ENCODE measurements at places on chromosomes 6 and 20.
A peak's percentile ranks its signal among the peaks of the same experiment; 100 is the strongest.

- no peak for DNase-seq
Measured at GRCh38 chr6:162200945-162201690, 526.4 kb downstream of the PRKN start.

GRCh38 chr6:107447663-107448216 is 11.6 kb downstream of the PDSS2 start:
- no peak for DNase-seq

- DNase-seq = no peak
Measured at GRCh38 chr6:151661928-151662327, 145.6 kb upstream of the ESR1 start.

- DNase-seq = no peak
Measured at GRCh38 chr6:13470238-13471140, 16.9 kb downstream of the GFOD1 start.

- no peak for DNase-seq
Measured at GRCh38 chr20:46872328-46873211, 22.1 kb upstream of the EYA2 start.

GRCh38 chr6:16921399-16922110 is 160.3 kb upstream of the ATXN1 start:
- no peak for DNase-seq

- no peak for DNase-seq
Measured at GRCh38 chr20:32007787-32008616, 2.2 kb upstream of the CCM2L start.

DNA sequence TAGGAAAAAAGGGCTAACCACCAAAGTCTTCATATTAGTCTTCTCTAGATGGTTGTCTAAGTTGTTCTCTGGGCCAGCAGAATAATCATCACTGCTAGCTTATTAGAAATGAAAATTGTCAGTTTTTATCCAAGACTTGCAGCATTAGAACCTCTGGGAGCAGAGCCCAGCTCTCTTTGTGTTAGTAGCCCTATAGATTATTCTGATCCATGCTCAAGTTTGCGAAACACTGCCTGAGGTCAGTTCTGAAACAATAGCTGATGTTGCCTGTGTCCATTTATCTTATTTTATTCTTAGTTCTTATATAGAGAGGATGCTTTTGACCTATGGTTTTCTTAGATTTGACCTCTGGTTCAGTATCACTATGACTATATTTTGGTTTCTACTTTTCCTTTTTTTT is 66.9 kb downstream of the BCKDHB start:
- DNase-seq = no peak

- DNase-seq = no peak
Measured at GRCh38 chr20:40279390-40279789, 409.6 kb downstream of the MAFB start.

- no peak for DNase-seq
Measured at GRCh38 chr6:43120101-43120763, 44.1 kb downstream of the PTK7 start.

DNA sequence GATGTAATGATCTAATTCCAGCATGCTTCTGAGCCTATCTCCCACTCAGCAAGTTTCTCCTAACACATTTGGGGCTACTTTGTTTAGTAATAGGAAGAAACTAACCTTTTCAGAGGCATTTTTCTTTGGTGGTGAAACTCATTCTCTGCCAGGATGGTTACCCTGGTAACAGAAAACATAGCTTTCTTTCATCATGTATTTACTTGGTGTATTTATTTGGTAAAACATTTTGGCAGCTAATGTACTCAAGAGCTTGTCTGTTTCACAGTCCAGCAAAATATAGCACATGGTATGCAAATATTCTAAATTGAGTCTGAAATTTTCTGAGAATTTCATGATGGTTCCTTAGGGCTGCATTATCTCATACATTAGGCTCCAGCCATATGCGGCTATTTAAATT is 100.0 kb downstream of the SLC35B3 start:
- no peak for DNase-seq

DNA sequence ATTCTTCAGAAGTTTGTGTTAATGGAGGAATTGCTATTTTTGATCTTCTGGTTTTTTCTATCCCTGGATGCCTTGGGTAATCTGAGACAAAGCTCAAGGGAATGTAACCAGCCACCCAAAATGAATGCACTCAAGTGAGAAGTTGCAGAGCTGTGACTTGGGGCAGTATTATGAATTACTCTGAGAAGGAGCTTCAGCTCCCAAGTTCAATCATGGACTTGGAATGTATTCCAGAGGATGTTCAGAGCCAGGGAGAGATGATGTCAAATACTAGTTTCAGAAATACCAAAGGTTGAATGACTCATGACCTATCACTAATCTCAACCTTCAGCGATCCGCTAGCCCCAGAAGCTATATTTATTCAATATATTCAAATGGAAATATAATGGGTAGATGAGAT is 375.2 kb upstream of the PLCB4 start:
- DNase-seq = no peak

- DNase-seq = no peak
Measured at GRCh38 chr20:54148947-54149764, 24.6 kb downstream of the CYP24A1 start.

DNA sequence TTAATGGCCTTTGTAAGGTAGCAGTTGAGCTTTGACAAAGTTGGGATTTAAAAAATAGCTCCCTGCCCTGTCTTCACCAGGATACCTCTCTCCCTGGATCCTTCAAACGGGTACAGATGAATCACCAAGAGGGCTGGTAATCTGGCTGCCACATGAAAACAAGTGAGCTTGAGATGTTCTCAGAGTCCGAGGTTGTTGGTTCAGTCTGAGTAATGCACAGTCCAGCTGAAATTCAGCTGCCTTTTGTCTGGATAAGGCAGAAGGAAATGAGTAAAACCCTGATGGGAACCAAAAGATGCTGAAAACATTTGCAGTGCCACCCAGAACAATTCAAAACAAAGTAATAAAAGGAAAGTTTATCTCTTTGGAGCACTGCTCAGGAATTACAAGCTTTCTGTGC is 86.8 kb downstream of the GJA1 start:
- no peak for DNase-seq

DNA sequence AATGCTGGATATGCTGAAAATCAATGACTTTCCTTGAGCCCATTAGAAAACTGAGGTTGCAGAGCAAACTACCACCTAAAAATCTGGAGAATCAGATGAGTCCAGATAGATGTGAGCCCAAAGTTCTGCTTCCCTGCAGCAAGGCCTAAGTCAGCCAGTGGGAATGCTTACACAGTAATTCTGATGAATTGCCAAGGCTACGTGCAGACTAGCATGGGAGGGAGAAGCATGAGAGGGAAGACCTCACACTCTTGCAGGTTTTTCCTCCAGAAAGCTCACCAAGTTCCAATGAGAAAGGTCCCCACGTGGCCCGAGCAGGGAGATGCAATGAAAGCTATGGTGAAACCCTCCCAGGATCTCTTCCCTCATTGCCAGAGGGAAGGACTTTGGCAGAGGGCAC is 104.8 kb upstream of the SIRPA start:
- DNase-seq = no peak

GRCh38 chr20:53748176-53748575 is 154.5 kb upstream of the ZNF217 start:
- DNase-seq = no peak

- peak; percentile 64 for DNase-seq
Measured at GRCh38 chr20:57089699-57090144, 176.7 kb downstream of the BMP7 start.

- DNase-seq = no peak
Measured at GRCh38 chr6:134398453-134398852, 80.5 kb upstream of the SGK1 start.

DNA sequence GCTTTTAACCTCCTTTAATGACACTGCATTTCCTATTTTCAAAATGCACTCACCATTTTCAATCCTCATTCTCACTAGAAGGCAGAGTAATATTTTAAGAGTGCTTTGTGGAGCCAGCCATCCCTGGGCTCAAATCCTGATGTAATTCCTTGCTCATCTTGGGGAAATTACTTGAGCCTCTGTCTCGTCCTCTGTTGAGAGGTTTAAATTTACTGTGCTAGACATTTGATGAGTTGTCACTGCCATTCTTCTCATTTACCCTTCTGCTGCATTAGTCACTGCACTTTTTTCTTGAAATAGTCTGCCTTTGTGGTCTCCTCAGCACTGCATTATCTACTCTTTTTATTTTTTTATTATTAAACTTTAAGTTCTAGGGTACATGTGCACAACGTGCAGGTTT is 150.0 kb upstream of the HDDC2 start:
- no peak for DNase-seq

GRCh38 chr6:113995634-113996033 is 24.7 kb upstream of the HDAC2 start:
- DNase-seq = no peak

DNA sequence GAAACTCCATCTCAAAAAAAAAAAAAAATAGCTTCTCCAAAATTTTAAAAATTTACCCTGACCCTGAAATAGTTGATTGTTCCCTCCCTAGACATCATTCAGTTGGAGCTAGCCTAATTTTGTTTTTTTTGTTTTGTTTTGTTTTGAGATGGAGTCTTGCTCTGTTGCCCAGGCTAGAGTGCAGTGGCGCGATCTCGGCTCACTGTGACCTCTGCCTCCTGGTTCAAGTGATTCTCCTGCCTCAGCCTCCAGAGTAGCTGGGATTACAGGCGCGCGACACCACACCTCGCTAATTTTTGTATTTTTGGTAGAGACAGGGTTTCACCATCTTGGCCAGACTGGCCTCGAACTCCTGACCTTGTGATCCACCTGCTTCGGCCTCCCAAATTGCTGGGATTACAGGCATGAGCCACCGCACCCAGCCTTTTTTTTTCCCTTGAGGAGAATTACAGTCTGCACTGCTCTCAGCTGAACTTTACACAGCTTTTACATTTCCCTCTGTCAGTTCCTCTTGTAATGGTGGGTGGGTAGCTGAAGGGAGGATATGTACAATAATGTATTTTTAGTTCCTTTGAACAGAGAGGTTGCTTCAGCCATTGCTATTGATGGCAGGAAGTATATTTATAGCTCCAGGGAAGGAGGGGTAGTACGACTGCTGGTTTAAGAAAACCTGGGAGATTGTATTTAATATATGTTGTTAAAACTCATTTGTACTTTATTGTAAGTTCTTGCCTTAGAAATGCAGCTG is 27.7 kb downstream of the PTPRA start:
- no peak for DNase-seq

GRCh38 chr6:150204705-150205472 is 62.0 kb downstream of the PPP1R14C start:
- no peak for DNase-seq

DNA sequence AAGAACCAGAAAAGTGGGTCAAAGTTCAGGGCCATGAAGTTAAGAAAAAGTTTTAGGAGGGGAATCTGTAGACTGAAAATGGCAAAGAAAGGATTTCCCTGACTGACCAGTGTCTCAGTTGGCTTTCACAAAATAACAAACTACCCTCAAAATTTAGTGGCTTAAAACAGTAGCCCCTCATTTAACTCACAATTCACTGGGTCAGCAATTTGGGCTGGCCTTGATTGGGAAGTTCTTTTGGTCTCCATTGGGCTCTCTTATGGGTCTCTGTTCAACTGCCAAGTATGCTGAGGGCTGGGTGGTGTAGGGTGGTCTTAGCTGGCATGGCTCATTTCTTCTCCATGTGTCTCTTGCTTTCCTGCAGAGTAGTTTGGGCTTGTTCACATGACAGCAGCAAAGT is 161.5 kb downstream of the PLCB4 start:
- no peak for DNase-seq

DNA sequence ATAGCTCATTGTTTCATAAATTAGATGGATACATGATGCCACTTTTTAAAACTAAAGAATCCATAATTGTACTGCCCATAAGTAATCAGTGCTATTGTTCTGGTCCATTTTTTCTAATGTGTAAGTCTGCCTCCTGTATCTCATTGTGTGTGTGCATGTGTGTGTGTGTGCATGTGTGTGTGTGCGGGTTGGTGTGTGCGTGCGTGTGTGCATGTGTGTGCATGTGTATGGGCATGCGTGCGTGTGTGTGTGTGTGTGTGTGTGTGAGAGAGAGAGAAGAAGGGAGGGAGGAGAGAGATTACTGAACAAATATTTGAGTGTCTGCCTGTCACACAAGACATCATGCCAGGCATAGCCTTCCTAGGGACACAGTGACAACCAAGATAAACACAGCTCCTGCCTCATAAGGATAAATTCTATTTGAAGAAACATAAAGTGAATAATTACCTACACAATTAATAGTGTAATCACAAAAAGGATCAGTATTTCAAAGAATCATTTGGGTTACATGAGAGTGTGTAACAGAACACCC is 33.2 kb upstream of the RPS6KA2 start:
- no peak for DNase-seq

DNA sequence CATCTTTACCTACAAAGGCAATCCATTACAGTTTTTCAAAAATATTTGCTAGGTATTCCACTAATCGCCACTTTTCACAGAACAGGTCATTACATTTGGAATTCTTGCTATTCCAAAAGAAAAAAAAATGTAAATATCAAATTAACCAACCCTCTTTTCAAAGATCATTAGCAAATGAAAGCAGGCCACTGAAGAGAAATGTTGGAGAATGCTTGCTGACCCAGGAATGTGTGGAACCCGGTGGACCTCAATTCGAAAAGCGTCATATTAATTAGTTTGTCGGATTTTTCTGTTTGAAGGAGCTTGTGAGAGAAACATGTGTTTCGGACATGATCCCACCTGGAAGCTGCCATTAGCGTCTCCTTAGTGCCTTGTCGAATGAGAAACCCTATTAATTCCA is 27.9 kb upstream of the SERPINB9 start:
- DNase-seq = no peak

- DNase-seq = no peak
Measured at GRCh38 chr6:36501686-36502085, 45.6 kb downstream of the STK38 start.

- DNase-seq = no peak
Measured at GRCh38 chr6:148709577-148709976, 37.3 kb upstream of the UST start.

GRCh38 chr6:3293271-3294155 is 34.8 kb downstream of the PSMG4 start:
- no peak for DNase-seq

DNA sequence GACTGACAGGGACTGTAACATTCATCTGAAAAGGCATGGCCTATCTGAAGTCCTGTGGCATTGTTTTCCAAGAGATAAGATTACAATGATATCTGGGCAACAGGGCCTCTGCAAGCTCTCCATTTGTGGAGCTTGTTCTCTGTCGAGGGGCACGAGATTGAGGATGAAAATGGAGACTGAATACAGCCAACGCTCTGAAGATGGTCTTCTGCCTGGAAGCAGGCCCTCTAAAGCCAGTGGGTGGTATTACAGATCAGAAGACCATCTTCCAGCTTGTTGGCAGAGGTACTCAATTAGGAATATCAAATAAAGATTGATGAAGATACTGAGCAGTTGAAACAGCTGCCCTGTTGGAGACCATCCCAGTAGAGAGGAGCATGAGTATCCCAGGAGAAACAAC is 288.2 kb downstream of the CENPW start:
- no peak for DNase-seq

- DNase-seq = no peak
Measured at GRCh38 chr20:24544371-24544770, 74.9 kb downstream of the SYNDIG1 start.

GRCh38 chr6:11042025-11042749 is 1.9 kb downstream of the ELOVL2 start:
- DNase-seq = no peak

Measured in stimulated activated CD4-positive, alpha-beta T cell treated with anti-CD3 and anti-CD28 coated beads, Interleukin-4, amount 100 ng/mL, for 48 hours (primary cell).